ENCODE measurements at places on chromosomes 6 and 20.

GRCh38 chr6:27157459-27158315, 89.8 kb upstream of the PRSS16 start:
- peak; percentile 69 for DNase-seq

DNA sequence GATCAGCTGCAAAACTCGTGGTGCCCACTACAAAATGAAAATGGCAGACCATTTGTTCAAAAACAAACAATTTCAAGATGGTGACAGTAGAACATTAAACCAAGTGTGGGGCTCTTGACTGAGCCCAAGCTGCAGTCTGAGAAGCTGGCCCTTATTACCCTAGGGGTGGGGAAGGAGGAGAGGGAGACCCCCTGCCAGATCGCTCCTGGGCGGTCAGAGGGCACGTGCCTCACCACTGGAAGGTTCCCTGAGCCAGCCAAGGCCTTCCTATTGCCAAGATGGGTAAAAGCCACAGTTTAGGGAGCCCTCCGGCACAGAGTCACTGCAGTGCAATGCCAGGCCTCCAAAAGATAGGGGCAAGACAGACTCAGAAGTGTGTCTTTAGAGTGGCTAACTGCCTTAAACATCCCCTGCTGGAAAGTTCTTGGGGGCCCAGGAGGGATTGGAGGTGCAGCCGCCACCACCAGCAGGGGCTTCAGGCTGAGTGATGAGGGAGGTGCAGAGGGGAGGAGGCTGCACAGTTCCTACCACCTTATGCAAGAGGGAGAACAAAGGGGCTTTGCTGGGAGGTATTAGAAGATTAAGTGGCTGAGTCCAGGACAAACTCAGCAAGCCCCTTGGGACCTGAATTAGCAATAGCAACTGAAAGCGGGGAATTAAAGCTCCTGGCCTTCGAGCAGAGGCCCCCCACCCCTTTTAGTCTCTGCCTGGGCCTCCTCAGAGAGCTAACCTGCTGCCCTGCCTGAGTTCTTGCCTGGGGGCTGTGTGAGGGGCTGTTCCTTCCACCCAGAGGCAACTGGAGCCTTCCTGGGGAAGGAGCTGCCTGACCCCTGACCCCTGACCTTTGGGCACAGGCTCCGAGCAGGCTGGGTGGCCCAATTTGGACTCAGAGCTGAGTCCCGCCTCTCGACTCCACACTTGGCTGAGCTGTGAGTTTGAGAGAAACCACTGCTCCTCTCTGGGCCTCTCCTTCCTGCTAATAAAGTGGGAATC, 88.4 kb downstream of the VEGFA start:
- DNase-seq = no peak

- DNase-seq = no peak
Measured at GRCh38 chr6:166771701-166772100, 144.7 kb upstream of the RPS6KA2 start.

- no peak for DNase-seq
Measured at GRCh38 chr20:61436667-61437279, 184.7 kb downstream of the CDH4 start.

GRCh38 chr6:18493382-18493891, 106.3 kb downstream of the RNF144B start:
- no peak for DNase-seq

DNA sequence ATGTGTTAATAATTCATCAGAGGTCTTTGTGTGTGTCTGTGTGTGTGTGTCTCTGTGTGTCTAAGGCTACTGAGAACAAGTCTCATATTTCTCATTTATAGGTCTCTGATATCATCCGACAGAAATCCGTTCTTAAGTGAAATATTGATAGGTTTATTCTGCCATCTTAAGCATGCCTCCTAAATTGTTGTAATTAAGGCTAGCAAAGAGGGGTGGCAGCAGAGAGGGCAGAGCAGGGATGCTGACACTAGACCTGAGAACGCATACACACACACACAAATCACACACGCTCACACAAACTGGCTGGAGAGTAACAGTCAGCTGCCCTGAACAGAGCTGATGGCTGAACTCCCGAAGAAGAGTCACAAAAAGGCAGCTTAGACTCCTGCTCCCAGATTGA, 84.9 kb upstream of the LRFN2 start:
- no peak for DNase-seq

- DNase-seq = no peak
Measured at GRCh38 chr20:18983796-18984195, 170.2 kb downstream of the SCP2D1 start.

DNA sequence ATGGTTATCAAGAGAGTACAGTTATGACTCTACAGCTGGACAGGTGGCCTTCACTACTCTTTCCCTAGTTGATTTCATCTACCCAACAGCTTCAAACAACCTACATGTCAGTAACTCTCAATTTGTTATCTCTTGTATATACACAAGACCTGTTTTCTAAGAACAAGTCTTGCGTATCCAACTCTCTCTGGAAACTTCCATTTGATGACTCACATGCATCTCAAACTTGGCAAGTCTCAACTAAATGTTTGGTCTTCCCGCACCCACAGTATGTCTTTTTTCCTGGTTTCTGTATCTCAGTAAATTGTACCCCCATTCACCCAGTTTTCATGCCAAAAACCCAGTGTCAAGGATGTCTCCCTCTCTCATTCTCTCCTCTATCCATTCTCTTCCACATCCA, 97.7 kb downstream of the BTBD9 start:
- DNase-seq = no peak

- no peak for DNase-seq
Measured at GRCh38 chr20:34531608-34532265, 15.5 kb downstream of the DYNLRB1 start.

- no peak for DNase-seq
Measured at GRCh38 chr6:159079367-159079766, 34.6 kb upstream of the TAGAP start.

GRCh38 chr6:52972989-52973388, 22.1 kb downstream of the GSTA4 start:
- DNase-seq = no peak

- DNase-seq = no peak
Measured at GRCh38 chr6:13068586-13069210, 259.6 kb downstream of the TBC1D7 start.

DNA sequence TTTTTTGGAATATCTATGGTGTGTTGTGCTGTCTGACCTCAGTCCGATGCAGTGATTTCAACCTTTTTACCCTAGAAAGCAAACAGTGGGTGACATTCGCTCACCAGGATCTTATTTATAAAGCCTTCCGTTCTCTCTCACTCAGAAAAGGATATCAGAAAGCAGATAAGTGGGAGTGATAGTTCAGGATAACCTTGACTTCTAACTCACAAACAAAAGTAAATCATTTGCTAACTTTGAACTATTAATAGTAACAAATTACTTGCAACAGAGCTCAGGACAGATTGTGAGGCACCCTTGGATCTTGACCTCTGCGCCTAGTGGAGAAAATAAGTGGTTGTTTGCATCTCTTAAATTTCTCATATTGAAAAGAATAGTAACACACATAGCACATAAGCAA, 637.1 kb upstream of the CITED2 start:
- no peak for DNase-seq

GRCh38 chr6:5105146-5105545, 20.0 kb downstream of the PPP1R3G start:
- no peak for DNase-seq

- no peak for DNase-seq
Measured at GRCh38 chr6:2522521-2522920, 228.2 kb downstream of the MYLK4 start.

- DNase-seq = peak; percentile 58
Measured at GRCh38 chr20:11917663-11918062, at the start of gene BTBD3. Gene BTBD3 (plus strand): TSS chr20:11917893. CDS start chr20:11918276, 383 bp downstream.

DNA sequence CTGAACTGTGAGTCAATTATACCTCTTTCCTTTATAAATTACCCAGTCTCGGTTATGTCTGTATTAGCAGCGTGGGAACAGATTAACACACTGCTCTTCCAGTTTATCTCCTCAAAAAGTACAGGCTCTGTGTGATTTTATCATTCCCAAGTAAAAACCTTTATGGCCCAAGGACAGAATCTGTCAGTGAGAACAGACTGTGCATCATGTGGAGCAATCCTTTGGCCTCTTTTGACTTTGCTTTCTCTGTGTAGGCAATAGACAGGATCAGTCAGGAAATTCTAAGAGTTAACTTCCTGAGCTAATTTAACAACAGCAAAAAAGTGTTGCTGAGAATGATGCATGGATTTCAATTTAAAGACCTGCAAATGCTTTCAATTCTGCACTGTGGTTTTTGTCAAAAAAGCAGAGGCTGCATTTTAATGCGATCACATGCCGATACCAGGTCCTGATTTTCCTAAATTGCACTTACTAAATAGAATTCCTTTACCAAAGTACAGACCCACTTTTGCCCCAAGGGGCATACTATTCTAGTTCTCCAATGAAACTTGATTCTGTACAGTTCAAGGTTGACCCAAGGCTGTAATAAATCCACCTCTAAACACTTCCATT, 246.7 kb upstream of the MARCKS start:
- no peak for DNase-seq

- DNase-seq = no peak
Measured at GRCh38 chr6:108106261-108106660, 31.7 kb upstream of the OSTM1 start.

GRCh38 chr6:166556863-166557322, 29.6 kb downstream of the RAMACL start:
- DNase-seq = peak; percentile 87

Data from uterus (tissue), 4 donors.